ENCODE measurements at places on chromosomes 13 and 19.

- DNase-seq, result no peak
Observed at GRCh38 chr13:44874886-44875630, 114.2 kb downstream of the NUFIP1 start.

GRCh38 chr19:55580628-55581144 is at the start of gene ZNF579:
Gene ZNF579 (minus strand): TSS chr19:55580848. CDS start chr19:55579639, 1,209 bp downstream.
- DNase-seq, result peak; percentile 61

- DNase-seq, result no peak
Observed at GRCh38 chr13:99542788-99543406, 41.6 kb downstream of the TM9SF2 start.

DNA sequence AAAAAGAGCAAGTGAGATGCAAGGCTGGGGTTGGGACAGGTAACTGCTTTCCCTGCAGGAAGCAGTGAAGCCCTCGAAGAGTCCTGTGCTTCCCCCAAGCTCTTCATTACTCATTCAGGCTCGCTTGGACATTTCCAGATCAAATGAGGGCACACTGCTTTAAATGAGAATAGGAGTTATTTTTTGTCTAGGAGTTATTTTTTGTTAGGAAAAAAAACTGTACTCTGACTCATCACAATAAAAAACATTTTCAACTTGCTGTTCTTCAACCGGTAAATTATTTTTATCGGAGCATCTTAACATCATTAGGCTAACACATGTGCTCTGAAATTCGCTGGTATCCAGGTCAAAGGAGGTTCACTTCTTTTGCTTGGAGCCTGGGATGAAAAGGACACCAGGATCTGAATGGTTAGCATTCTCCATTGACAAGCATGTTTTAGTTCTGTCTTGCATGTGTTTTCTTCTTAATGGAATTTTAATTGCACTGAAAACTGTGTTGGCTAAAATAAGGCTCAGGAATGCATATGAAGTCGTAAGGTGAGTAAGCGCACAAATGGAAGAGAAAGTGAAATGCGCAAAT is 80.7 kb upstream of the STK24 start:
- DNase-seq, result no peak

DNA sequence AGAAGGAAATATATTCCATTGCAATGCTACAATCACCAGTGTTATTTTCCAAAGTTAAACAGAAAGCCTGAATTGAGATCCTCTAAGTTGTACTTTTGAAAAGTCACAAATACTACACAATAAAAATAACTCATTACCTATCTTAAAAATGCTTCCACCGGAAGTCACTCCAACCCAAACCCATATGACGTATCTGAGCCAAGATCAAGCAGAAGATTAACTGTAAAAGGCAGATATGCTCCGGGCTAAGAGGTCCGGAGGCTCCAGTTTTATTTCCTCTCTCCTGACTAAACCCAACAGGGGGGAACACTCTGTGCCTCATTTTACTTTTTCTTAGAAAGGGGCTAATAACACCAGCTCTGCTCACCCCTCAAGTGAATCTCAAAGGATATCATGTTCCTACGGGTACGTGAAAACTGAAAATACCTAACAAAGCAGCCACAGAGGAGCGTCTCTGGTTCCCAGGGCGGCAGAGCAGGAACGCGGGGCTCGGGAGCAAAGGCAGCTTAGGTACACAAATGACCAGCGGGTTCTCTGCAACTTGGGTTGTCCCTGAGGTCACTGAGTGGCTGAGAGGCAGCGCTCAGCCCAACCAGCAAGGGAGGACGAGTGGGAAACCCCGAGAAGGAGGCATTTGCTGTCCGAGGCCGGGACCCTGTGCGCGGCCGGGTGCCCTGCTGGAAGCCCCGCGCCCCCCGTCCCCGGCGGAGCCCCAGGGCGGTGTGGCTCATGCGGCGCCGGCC is 750 bp downstream of the RAB20 start:
- no peak for DNase-seq

- no peak for DNase-seq
Observed at GRCh38 chr13:31912647-31913401, 118.8 kb upstream of the FRY start.

DNA sequence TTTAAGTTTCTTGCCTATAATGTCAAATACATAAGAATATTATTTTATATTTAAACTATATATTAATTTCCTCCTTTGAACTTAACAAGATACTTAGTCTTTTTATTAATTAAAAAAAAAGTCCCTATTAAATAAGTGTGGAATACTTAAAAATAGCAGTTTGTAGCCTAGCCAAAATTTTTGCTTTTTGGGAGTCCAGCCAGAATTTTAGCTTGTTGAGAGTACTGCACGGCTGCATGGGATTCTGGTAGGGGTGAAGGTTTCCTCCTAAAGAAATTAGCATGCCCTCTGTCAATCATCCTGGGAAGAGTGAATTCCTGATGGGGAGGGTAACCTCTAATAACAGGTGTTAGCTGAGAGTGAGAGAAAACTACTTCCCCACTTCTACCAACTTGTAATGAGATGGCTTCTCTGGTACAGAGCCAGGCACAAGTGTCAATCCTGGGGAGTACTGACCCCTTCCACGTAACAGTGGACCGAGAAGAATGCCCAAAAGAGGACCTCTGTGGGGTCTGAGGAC is 195.7 kb downstream of the SPRY2 start:
- DNase-seq, result no peak

GRCh38 chr19:46611776-46612175 is 10.6 kb downstream of the CALM3 start:
- DNase-seq, result no peak

- DNase-seq, result no peak
Observed at GRCh38 chr13:58994777-58995176, 1169.0 kb downstream of the DIAPH3 start.

DNA sequence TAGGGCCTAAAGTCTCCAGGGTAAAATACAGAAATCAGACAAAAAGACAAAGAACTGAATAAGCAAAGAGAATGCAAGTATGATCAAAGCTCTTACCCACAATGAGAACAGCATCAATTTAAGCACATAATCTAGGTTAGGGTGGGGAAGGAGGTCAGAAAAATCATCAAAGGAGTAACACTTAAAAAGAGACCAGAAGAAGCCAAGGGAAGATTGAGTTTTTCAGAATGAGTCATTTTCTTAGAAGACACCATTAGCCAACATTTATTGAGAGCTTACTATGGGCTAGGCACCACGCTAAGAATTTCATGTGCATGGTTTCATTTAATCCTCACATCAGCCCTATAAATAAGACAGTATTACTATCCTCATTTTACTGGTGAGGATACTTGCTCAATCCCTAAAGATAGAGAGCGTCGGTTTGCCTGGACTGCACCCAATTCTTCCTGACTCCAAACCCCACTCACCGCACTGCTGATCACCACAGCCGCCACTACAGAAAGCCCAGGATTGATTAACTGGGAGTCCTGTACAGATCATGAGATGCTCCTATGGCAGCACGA is 1.7 kb upstream of the SHISA2 start:
- DNase-seq, result no peak

GRCh38 chr19:628168-628567 is 5.2 kb downstream of the POLRMT start:
- no peak for DNase-seq

GRCh38 chr13:50509771-50510441 is 333.6 kb downstream of the DLEU7 start:
- no peak for DNase-seq

- no peak for DNase-seq
Observed at GRCh38 chr19:14381689-14382474, 638 bp downstream of the ADGRE5 start.

DNA sequence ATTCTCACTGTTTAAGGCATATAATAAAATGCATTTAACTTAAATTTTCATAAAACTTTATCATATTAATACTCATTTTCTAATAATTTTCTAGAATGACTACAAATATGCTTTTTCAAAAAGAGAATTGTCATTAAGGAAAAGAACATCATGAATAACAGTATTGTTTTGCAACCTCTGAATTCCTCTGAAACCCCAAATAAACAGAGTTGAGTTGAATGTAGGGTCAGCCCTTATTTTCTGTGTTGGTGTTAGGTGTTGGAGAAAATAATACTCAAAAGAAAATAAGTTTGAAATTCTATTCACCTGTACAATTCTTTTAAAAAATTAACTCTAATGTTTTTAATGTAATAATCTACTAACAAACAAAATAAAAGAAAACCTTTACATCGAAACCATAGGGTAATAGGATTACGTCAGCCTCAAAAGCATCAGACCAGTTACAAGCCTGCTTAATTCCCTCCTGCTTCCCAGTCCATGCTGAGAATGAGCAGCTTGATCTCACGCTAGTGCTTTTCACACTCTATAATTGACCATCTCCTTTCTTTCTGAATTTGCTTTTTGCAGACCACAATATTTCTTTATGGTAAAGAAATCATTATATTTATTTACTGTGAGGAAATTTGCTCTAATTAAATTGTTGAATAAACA is 160.9 kb downstream of the PCDH9 start:
- DNase-seq, result no peak

- DNase-seq, result no peak
Observed at GRCh38 chr13:80196756-80197155, 144.2 kb downstream of the SPRY2 start.

GRCh38 chr13:60463787-60464186 is 66.8 kb downstream of the TDRD3 start:
- no peak for DNase-seq

DNA sequence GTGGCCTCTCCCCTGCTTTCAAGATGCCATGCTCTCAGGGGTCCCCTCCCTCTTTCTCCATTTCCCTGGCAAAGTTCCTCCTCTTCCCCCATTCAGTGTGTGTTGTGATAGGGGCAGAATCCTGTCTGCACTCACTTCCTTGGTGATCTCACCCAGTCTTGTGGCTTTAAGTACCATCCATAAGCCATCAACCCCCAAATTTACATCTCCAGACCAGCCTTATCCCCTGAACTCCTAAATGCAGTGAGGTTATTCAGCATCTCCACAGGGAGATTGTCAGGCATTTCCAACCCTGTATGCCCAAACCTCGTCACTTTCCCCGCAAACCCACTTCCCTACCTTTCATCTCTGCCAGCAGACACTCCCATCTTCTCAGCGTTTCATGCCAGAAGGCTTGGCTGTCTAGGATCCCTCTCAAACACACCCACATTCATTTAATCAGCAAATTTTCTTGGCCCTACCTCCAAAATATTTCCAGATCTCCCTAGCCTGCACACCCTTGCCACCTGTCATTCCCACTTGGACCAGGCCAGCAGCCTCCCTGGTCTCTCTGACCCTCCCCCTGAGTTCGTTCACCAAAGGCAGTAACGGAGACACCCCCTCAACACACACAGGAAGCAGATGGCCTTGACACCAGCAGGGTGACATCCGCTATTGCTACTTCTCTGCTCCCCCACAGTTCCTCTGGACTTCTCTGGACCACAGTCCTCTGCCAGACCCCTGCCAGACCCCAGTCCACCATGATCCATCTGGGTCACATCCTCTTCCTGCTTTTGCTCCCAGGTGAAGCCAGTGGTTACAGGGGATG is at the start of gene HCST:
HCST (plus strand) TSS at position 676 of the 808 bp plus-strand sequence; CDS start at position 741, 65 bp downstream.
- no peak for DNase-seq

GRCh38 chr19:53631949-53632407 is at the start of gene DPRX:
Gene DPRX (plus strand): TSS chr19:53631999. CDS start chr19:53632107, 108 bp downstream.
- no peak for DNase-seq

DNA sequence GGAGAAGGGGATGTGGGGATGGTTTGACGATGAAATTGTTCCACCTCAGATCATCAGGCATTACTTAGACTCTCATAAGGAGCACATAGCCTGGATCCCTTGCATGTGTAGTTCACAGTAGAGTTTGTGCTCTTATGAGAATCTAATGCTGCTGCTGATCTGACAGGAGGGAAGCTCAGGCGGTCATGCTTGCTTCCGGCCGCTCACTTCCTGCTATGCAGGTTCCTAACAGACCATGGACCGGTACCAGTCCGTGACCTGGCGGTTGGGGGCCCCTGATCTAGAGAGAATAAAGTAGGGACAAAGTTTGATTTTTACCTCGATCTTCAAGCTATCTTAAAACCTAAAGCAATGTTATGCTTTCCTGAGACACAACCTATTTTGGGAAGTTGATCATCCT is 373.8 kb upstream of the ARGLU1 start:
- no peak for DNase-seq

DNA sequence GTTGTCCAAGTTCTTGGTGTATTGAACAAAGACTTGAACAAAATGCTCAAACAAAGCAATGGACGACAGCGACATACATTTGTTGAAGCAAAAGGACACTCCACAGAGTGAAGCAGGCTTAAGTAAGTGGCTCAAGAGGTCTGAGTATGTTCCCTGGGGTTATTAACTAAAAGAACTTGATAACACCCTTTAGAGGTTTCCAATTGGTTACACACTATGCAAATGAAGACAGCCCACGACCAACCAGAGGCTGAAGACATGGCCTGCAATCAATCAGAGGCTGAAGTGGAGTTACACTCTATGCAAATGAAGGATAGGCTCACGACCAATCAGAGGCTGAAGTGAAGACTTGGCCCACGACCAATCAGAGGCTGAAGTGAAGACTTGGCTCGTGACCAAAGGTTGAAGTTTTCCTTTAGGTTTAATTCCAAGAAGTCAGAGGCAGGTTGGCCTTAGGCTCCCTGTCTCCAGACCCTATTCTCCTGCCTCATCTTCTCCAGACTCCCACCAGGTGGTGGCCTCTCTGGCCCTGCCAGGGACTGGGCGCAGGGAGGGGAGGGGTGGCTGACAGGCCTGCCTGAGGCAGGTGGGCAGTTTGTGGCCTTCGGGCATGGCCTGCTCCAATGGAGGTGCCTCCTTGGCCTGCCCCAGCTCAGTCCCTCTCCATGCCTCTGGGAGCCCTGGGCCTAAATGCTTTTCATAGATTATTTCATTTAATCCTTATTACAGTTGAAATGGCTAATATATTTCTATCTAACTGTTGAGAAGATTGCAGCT is 38.1 kb downstream of the CCDC169 start:
- DNase-seq, result no peak

DNA sequence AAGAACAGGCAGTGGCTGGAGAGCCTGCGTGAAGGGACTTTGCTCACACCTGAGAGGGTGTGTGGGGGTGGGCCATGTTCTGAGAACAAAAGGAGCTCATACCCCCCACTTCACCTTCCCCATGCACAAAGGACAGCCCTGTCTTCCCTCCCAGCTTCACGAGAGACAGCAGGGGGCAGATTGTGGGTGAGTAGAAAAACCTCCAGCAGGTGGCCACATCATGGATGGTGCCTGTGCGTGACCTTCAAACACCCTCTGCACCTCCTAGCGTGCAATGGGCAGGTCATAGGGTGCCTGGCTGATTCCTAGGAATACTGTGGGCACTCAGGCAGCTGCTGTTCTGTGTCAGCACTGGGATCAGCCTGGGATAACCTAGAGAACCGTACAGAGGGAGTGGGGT is 36.3 kb upstream of the PSG9 start:
- DNase-seq, result no peak

GRCh38 chr13:110836605-110836903 is 78.3 kb downstream of the ANKRD10 start:
- DNase-seq, result no peak

GRCh38 chr13:80684217-80684991 is 343.5 kb upstream of the SPRY2 start:
- no peak for DNase-seq
